ENCODE measurements at places on chromosomes 1 and 21.

GRCh38 chr1:30756545-30757351 is 826 bp downstream of the LAPTM5 start:
- peak; percentile 91 for DNase-seq

GRCh38 chr1:84691122-84691783 is 992 bp upstream of the SSX2IP start:
- no peak for DNase-seq

DNA sequence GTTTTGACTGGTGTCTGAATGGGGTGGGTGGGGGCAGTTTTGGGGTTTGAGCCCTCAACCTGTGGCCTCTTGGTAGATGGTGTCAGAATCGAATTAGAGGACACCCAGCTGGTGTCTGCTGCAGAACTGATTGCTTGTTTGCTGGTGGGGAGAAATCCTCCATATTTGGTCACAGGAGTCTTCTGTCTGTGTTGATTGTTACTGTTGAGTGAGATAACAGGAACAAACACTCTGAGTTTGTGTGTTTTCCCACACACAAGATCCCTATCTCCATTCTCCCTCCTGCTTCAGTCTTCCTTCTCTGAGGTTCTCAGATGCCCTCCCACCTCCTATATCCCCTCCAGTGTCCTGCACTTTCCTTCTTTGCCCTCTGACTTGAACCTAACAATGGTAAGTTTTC is 19.1 kb upstream of the CGN start:
- DNase-seq, result no peak

- DNase-seq, result no peak
Observed at GRCh38 chr1:31507676-31508530, 68.4 kb upstream of the TINAGL1 start.

DNA sequence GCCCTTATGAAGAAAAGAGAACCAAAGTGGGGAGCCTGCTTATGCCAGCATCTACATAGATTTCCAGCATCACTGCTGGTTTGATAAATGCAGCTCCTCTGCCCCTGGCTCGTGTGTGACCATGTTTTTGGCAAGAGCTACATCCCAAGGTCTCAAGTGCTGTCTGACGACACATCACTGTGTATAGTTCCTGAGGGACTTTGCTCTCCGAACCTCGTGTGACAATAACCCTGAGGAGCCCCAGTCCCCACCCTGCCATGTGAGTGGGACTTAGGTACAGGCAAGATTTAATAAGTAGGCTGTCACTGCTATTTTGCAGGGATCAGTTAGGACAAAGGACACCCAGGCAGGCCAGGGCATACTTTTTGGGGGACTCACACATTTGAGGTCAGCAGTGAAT is 28.8 kb upstream of the RERE start:
- DNase-seq, result no peak

DNA sequence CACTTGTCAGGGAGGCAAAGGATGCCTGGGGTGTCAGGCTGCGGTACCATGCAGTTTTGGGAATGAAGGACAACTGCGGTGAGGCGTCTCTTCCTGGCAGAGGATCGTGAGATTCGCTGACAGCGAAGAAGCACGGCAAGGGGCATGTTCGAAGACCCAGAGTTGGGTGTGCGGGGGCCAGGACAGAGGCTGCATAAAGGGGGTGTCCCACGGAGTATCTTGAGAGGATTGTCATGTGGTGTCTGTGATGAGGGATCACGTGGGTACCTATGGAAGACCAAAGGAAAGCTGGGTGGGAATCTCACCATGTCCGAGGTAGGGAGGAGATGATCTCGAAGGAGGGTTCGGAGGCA is 372 bp downstream of the SLC25A44 start:
- DNase-seq, result no peak

DNA sequence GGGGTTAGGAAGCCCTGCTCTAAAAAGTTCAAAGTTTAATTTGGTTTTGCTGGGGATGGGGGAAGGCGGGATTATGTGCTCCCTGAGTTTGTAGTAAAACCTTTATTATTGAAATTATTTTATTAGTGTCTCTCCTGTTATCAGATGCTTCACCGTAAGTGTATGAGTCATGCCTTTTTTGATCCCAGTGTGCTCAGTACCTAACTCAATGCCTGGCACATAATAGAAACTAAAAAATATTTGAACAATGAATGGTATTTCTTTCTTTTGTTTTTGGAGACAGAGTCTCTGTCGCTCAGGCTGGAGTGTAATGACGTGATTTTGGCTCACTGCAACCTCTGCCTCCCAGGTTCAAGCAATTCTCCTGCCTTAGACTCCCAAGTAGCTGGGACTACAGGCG is 6.4 kb downstream of the SNRPE start:
- no peak for DNase-seq

DNA sequence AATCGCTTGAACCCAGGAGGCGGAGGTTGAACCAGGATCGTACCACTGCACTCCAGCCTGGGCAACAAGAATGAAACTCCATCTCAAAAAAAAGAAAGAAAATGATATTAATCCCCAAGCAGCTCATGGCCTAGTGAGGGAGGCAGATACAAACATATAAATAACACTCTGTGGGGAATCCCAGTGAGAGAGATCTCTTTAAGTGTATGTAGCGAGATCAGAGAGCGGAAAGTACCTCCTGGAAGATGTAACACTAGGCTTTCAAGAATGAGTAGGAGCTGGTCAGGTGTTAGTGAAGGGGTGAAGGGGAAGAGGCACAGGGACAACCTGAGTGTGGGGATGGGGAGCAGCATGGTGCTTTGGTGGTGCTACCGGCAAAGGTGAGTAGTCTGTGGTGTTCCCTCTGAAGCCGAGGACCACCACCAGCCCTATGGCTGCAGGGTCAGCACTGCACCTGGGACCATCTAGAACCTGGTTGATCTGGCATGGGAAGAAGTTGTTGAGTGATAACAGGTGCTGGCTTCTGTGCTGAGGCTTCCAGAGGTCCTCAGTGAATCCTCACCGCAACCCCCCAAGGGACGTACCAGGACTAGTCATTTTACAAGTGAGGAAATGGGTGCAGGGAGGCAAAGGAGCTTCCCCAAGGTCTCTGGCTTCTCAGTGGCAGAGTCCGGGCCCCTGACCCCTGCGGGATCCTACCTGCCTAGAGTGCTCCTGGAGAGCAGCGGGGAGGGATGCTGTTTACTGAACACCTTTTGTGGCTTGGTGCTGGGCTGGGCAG is 367.6 kb upstream of the VAMP3 start:
- no peak for DNase-seq

- no peak for DNase-seq
Observed at GRCh38 chr1:109040627-109040988, 1.3 kb downstream of the WDR47 start.

DNA sequence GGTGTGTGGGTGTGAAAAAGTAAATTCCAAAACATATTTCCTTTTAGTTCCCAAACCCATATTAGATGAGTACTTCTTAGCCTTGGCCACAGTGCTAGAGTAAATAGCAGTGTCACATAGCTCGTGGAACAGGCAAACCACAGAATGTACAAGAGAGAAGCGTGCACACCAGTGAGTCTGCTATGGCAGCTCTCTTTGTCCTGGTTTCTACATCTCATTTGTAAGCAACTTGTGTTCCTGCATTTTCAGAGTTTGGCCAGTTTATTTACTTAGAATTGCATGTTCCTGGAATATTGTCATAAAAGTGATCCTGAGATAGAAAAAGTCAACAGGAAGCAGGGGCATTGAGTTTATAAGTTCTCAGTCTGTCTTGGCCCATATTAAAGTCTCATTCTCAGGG is 142.1 kb downstream of the DHRS3 start:
- peak; percentile 28 for DNase-seq

GRCh38 chr1:111468717-111469100 is 5.1 kb upstream of the C1orf162 start:
- no peak for DNase-seq

- DNase-seq, result peak; percentile 34
Observed at GRCh38 chr1:4087530-4088420, 187.7 kb upstream of the C1orf174 start.

- DNase-seq, result no peak
Observed at GRCh38 chr1:222697203-222697602, 15.1 kb downstream of the AIDA start.

GRCh38 chr1:185474440-185475149 is 157.6 kb upstream of the IVNS1ABP start:
- peak; percentile 2 for DNase-seq

DNA sequence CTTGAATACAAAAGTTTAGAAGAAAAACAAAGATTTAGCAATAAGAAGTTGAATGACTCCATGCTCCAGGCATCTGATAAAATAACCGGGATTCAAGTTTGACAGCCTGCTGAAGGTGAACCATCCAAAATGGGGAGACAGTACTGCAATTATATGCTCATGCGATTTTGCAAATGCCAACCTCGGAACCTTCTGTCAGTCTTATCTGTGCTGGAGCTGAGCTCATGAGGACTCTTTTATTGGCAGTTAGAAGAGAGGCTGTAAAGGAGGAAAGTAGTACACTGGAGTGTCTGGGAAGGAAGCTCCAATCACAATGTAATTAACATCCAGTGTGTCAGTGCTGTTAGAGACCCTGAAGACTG is 170.0 kb downstream of the GALNT2 start:
- DNase-seq, result no peak

GRCh38 chr1:23177438-23178380 is 9.1 kb upstream of the LUZP1 start:
- peak; percentile 46 for DNase-seq

DNA sequence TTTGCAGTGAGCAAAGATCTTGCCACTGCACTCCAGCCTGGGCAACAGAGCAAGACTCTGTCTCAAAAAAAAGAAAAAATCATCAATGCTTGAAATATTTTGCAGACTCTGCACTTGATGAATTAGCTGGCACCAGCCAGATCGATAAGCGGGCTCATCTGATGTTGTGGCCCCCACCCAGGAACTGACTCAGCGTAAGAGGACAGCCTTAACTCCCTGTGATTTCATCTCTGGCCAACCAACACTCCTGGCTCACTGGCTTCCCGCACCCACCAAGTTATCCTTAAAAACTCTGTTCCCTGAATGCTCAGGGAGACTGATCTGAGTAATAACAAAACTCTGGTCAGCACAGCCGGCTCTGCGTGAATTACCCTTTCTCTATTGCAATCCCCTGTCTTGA is 98.9 kb downstream of the SPSB1 start:
- no peak for DNase-seq
